ENCODE measurements at places on chromosomes 3 and 15.

DNA sequence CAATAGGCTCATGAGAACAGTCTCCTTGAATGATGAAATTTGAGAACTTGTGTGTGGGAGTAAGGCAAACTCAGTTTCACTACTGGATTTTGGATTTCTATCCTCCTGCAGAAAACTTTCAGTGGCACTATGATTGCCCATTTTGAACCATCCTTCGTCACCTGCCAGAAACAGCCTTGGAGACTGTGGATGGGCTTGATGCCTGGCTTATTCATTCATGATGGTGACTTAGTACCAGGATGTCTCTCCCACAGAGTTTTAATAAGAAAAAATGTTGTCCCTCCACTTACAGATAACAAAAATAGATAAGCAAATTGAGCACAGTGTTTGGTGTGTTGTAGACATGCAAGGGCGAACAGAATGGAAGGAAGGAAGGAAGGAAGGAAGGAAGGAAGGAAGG, 53.5 kb upstream of the CPNE4 start:
- no peak for DNase-seq

- DNase-seq = peak; percentile 49
Measured at GRCh38 chr15:31197497-31198414, 96.2 kb upstream of the TRPM1 start.

GRCh38 chr15:42037656-42038055, 16.8 kb upstream of the PLA2G4E start:
- DNase-seq = peak; percentile 52

GRCh38 chr3:179348325-179349013, 960 bp downstream of the MFN1 start:
- peak; percentile 56 for DNase-seq

DNA sequence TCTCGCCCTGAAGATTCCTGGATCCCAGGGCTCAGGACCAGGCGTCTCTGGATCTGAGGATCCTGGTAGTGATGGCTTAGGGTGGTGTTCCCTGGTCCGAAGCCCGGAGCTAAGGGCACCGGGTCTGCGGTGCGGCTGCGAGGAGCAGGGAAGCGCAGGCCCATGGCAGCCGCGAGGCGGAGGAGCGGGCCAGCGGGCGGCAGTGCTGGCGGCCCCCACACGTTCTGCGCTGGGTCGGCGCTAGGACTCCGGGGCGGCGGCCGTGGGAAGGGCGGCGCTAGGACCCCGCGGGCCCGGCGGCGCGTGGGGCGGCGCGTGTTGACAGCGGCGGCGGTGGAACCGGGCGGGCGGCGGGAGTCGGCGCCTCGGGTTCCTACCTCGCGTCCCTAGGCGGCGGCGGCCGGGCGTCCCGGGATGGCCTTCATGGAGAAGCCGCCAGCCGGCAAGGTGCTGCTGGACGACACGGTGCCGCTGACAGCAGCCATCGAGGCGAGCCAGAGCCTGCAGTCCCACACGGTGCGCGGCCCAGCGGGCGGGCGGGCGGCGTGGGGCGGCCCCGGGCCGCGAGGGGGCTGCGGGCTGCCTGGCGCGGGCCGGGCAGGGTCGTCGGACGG, at the start of gene PXK:
Gene PXK, plus strand, starts transcription at position 318 of the 614 bp plus-strand sequence. Its CDS starts 97 bp downstream, at position 415.
- DNase-seq = peak; percentile 74

DNA sequence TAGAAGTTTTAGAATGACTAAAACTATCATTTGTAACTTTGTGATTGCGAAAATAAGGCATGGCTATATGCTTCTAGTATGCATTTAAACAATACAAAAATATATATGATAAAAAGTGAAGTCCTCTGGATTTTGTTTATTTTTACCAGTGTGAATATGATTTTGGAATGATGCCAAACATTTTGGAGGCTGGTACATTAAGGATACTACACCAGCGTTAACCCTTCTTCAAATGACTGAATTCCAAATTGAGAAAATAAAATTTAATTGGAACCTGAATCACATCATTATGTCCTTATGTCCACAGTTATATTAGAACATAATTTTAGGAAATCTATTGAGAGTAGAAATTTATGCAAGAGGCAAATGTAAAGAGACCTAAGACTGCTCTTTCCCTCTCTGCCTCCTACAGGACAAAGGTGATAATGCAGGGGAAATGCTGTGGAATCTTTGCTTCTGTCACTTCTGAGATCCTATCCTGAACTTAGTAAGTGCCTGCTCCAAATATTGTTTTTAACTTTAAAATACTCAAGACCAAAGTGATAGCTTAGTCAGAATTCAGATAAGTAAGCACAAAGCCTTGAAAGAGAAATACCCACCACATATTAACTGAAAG, 121.1 kb upstream of the NANOGP8 start:
- peak; percentile 74 for DNase-seq

GRCh38 chr3:58323529-58324390, 8.9 kb upstream of the PXK start:
- DNase-seq = peak; percentile 13

- no peak for DNase-seq
Measured at GRCh38 chr15:64146885-64147681, 4.4 kb upstream of the SNX22 start.

DNA sequence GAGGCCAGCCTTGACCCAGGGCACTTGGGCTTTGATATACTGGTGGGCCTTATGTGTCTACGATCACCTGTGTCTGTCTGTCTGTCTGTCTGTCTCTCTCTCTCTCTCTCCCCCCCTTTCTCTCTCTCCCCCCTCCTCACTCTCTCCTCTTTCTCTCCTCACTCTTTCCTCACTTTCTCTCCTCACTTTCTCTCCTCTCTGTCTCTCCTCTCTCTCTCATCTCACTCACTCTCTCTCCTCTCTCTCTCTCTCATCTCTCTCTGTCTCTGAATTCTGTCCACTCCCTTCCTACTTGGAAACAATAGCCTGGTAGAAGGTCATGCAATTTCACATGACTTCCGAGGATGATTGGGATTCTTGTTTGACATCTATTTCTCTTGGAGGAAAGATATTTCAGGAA, 269.2 kb upstream of the CHRM5 start:
- DNase-seq = no peak

GRCh38 chr3:12997387-12997786, 75.8 kb downstream of the IQSEC1 start:
- DNase-seq = no peak

GRCh38 chr3:105367406-105368213, 901 bp downstream of the ALCAM start:
- peak; percentile 72 for DNase-seq

DNA sequence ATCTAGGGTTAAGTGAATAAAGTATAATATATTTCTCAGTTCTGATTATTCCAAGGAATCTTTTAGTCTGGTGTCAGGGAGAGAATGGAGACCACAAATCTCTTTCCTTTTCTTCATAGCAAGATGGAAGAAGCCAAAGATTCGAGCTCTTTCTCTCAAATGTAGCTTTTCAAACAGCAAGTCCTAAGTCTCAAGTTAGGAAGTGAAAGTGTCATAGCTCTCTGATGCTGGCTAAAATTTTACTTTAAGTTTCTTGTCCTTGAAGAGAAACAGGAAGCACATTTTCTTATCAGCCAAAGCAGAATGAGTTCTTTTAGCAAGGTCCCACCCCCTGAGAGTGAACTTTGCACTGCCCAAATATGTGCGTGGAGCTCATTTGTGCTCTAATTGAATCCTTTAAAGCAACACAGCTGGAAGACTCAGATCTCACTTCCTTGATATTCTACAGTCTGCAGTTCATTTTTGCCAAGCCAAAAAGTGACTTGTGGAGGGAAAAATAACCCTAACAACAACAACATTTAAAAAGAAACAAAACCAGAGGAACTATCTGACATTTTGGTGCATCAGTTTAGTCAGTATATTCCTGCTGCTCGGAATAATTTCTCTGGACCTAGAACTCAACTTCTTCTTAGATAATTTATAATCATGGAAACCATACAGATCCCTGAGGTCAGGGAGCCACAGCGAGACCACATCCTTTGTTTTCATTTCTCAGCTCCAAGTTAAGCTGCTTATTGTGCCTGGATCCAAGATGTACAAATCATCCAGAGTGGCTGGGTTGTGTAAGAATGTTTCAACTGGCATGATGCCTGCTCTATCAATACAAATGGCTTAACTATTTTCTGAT, 238.7 kb upstream of the P2RY1 start:
- no peak for DNase-seq

DNA sequence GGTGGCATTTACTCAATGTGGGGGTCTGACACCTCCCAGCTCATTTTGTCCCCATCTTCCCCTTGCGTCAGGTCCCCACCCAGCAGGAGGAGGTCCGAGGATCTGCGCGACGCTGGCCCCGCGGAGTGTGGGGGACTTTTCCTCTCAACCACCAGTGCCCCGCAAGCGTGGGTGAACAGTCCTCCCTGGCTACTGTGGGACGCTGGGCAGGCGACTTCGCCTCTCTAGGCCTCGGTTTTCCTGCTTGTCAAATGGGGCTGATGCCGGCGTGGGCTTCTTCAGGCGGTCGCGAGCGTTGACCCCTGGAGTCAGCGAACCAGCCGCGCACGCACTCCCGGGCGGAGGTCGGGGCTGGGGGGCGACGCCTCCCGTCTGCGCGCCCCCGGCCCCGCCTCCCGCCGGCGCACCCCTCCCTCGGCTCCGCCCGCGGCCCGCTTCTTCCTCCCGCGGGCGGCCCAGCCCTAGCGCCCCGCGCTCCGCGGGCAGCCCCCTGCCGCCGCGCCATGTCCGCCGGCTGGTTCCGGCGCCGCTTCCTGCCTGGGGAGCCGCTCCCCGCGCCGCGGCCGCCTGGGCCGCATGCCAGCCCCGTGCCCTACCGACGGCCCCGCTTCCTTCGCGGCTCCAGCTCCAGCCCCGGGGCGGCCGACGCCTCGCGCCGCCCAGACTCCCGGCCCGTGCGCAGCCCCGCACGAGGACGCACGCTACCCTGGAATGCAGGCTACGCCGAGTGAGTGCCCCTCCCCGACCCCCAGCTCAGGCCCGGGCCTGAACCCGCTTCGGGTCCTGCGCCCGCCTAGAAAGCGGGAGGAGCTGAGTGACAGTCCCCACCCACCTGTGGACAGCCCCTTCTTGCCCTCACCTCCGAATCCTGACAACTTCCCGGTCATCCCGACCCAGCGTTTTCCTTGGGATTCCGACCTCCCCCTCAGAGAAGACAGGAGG, at the start of gene PPM1M:
Gene PPM1M, plus strand, starts transcription at position 438 of the 942 bp plus-strand sequence. Its CDS starts 66 bp downstream, at position 504.
- DNase-seq = peak; percentile 62

DNA sequence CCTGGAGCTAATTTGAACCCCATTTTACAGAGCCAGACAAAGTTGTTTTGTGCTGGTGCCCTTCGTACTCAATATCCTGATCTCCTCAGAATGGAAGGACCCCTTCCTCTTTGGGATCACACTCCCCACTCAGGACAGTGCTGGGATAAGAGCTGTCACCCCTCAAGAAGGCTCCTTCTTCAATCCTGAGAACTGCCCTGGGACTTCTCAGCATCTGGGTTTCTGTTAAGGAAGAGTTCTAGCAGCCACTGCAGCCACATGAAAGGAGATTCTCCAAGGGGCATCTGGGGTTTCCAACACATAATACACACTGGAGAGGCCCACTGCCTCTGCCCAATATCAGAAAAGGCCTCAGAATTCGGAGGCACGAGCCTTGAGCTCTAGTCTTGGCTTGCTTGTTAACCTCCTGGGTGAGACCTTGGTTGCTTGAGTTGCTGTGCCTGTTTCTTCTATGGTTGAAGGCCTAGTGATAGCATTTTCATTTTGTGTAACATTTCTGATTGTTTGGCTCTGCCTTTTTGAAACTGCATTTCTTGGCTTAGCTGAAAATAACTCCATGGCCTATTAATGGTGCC, 78.8 kb upstream of the NMNAT3 start:
- DNase-seq = no peak

- DNase-seq = no peak
Measured at GRCh38 chr3:188165596-188165995, 11.6 kb downstream of the LPP start.

- no peak for DNase-seq
Measured at GRCh38 chr3:115512565-115513415, 110.5 kb upstream of the GAP43 start.

DNA sequence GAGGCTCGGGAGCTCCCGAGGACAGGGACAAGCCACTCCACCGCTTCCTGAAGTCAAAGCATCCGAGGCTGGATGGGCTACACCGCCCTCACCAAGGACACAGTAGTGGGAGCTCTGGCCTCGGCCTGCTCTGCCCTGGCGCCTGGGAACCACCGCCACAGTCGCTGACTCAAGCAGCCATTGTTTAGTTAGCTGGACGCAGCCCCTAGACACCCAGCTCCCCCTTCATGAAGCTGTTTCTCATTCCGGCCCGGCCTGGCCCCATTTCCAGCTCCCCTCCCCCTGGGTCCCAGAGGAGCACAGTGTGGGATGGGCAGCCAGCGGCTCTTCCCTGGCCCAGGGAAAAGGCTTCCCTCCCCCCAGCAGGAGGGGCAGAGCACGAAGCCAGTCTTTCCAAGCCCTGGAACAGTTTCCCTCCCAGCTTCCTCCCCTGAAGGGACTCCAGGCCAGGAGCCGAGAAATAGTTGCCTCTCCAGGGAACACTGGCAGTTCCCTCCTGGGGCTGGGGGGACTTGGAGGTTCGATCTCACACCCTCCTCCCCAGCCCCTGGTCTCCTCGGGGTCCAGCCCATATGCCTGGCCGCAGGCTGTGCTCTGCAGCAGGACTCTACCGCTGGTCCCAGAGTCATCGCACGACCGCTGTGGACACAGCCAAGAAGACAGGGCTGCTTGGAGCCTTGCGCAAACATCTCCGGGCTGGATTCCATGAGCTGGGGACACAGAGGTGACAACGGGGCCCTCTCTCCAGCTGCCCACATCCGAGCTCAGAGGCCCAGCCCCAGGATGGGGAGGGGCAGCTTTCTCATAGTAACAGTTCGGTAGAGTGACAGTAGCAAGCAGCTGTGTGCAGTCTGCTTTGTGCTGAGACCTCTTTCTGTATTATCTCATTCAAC, 10.0 kb downstream of the PLXND1 start:
- DNase-seq = no peak

- DNase-seq = no peak
Measured at GRCh38 chr3:16349986-16350596, 85.1 kb downstream of the OXNAD1 start.

GRCh38 chr15:32669896-32670611, 28.5 kb downstream of the SCG5 start:
- peak; percentile 43 for DNase-seq

- DNase-seq = peak; percentile 44
Measured at GRCh38 chr3:9122732-9123364, 126.6 kb downstream of the SRGAP3 start.

Measured in PC-3 (cell line).